Right ventricle myocardium inferior (tissue), 1 donor: ENCODE measurements at places on chromosomes 5 and 9.

DNA sequence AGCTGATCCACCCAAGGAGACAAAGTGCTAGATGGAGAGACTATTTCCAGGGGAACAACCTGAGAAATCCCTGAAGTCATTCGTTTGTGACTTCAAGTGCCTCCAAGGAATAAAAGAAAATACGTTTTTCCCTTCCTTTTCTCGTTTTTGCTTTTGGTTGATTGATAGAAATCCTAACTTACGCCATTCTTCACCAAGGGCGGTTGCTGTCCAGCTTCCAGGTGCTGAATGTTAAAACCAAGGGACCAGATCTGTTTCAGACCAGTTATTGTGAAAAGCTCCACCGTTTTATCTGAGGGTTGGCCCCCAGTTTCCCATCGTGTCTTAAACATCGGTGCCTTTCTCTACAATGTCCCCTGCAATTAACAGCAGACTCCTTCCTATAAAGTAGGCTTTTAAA lies 600.7 kb upstream of the SGCD start:
- DNase-seq, result no peak

- DNase-seq, result no peak
Measured at GRCh38 chr5:61559146-61559545, 227.1 kb downstream of the ZSWIM6 start.

GRCh38 chr5:126490167-126490940 lies 67.1 kb downstream of the GRAMD2B start:
- no peak for DNase-seq

- DNase-seq, result no peak
Measured at GRCh38 chr9:37746448-37747270, 6.9 kb upstream of the TRMT10B start.

- no peak for DNase-seq
Measured at GRCh38 chr9:31248156-31248555, 1136.3 kb upstream of the ACO1 start.

DNA sequence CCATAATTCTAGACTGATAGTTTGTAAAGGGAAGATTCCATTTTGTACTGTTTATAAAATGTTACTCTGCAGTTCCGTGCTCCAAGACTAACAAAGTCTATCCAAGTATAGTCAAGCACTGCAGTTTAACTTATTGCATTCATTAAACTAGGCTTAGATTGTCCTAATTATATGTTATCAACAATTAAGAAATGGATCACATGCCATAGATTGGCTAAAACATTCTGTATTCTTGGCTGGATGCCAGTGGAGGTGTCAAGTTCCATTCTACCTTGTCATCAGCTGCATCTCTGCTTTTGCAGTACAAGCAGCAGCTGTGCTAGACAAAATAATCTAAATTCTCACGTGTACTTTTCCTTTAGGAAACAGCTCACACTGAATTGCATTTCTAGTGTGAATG lies 69.4 kb upstream of the MEF2C start:
- DNase-seq, result no peak

DNA sequence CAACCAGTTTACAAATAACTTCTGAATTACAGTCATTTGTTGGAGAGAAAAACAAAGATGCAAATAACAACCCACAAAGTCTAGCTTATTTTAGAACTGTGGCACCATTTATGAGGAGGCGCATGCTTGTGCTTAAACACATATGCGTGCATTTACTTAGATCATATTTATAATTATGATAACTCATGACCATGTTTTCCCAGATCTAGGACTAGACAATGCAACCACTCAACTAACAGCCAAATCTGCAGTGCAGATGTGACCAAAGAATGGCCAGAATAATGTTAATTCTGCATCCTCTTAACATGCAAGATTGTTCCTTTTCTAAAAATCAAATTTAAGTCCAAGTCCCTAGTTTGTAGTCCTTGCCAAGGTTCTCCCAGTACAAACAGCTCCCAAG lies 167.3 kb upstream of the FST start:
- DNase-seq, result no peak

DNA sequence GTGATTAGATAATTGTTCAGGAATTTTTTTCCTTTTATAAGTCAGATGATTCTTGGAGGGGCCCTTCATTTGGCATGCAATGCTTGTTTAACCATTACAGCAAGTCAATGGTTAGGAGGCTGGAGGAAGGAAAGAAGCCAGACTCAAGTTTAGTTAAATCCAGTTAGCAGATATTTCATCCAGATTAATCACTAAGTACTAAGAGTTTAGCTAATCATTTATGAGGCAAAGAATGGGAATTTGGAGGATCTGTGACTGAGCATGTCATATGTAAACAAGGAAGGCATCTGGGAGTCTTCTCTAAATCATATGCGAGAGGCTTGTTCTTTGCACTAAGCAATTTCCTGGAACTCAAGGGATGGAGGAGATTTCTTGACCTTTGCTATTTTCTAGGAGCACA lies 145.3 kb upstream of the SGCD start:
- DNase-seq, result no peak

GRCh38 chr9:76927540-76928240 lies 21.8 kb upstream of the PRUNE2 start:
- DNase-seq, result no peak

- DNase-seq, result no peak
Measured at GRCh38 chr5:55913466-55914413, 62.6 kb downstream of the IL31RA start.

DNA sequence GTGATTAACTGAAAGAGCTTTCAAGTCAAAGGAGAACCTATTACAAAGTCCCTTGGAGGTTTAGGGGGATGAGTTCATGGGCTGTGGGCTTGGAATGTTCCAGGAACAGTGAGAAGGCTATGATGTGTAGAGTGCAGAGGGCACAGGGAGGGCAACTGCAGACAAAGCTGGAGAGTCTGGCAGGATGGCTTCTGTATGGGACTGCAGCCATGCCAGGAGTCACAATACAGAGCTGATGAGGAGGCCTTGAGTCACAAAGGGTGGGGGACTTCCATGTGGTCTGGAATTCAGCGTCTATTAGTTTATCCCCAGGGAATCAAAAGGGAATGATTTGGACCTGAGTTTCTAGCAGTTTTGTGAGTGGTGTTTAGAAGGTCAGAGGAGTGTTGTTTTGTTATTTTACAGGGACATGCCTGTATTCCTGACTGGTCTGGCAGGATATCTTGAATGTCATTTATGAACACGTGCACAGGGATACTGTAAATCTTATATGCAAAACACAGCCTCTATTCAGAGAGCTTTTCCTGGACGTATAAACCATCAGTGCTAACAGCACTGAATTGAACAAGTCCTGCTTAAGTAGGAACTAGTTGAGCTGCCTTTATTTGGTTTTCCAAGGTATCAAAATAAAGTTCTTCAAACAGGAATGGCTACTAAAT lies 14.3 kb upstream of the TEK start:
- DNase-seq, result no peak

GRCh38 chr5:38591523-38591849 lies 35.0 kb upstream of the LIFR start:
- DNase-seq, result no peak

DNA sequence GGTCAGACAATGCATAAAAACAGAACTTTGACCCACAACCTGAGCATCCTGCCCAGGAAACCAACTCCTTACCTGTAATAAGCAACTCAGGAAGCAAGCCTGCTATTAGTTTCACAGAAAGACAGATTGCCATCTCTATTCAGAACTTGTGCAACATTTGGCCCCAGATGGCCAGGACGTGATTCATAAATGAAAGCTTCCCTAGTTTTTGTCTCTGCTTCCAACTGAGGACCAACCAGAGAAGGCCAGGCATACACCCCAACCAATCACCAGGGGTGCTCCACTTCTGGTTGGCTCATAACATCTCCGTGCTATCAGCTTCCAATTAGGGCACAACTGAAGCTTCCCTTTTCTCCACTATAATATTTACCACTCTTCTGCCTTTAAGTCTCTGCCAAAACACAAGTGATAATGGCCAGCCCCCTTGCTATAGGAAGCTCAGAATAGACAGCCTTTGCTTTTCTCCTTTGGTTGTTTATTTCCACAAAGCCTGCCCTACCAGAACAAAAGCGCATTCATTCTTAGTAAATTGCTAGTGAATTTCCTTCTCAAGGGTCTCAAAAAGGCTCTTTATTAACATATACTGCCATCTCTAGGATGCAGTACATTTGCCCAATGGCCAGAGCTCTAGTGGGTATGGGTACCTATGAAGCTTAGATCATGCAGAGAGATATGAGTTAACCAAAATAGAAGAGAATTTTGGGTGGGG lies 289.7 kb upstream of the DAP start:
- DNase-seq, result no peak

DNA sequence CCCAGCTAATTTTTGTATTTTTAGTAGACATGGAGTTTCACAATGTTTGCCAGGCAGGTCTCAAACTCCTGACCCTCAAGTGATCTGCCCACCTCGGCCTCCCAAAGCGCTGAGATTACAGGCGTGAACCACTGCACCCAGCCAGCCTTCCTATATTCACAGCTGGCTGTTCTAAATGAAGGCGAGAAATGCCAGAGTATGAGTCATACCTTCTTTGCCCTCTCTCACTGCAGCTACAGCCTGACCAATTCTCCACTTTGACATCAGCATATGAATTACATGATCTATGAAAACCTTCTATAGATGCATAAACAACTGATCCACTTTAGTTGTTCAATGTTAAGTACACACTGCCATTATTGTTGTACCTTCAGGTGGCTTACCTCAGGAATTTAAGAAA lies 14.5 kb downstream of the APTX start:
- no peak for DNase-seq

DNA sequence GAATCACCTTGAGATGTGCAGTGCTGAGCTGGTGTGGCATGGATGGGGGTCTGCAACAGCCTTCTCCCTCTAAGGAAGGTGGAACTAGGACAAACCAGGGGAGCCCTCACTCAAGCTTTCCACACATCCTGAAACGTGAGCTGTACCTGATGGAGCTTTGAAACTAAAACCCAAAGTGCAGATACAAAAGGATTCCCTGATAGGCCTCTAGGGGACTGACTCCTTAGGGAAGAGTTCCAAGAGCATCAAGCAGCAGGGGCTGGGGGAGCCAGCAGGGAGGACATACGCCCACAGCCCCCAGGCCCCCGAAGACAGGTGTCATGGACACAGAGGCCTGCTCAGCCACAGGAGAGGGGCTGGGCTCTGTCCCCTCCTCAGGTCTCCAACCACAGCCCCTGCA lies 17.7 kb downstream of the ARHGEF37 start:
- DNase-seq, result no peak

- no peak for DNase-seq
Measured at GRCh38 chr9:104984121-104984520, 56.2 kb upstream of the ABCA1 start.

- DNase-seq, result no peak
Measured at GRCh38 chr9:13268469-13268868, 11.0 kb downstream of the MPDZ start.

- DNase-seq, result no peak
Measured at GRCh38 chr5:134651531-134651930, 2.9 kb downstream of the SEC24A start.

GRCh38 chr5:7391814-7392692 lies 3.9 kb upstream of the ADCY2 start:
- DNase-seq, result no peak

GRCh38 chr5:122464191-122464590 lies 152.2 kb downstream of the SNCAIP start:
- no peak for DNase-seq

- DNase-seq, result no peak
Measured at GRCh38 chr5:77876316-77876715, 100.2 kb upstream of the TBCA start.

DNA sequence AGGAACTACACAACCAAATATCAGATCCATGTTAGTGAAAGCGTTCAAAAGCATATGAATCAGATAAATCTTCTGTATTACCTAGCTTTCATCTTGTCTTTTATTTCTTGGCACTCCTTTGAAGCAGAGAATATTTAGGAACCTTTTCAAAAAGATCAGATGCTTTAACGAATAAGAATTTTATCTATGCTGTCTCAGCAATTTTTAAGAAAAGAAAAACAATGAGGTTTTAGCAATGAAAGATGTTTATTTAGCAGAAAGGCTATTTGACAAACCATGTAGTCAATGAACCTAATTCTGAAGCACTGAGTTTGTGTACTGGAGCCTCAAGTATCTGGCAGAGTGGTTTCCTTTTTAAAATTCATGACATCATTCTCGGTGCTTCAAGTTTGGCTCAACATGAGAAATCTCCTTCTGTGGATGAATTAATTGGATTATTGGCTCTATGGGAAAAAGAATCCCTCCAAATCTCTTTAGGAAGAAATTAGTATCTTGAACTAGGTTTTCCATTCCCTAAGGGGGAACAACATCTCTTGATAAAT lies 534.7 kb downstream of the CAAP1 start:
- no peak for DNase-seq

DNA sequence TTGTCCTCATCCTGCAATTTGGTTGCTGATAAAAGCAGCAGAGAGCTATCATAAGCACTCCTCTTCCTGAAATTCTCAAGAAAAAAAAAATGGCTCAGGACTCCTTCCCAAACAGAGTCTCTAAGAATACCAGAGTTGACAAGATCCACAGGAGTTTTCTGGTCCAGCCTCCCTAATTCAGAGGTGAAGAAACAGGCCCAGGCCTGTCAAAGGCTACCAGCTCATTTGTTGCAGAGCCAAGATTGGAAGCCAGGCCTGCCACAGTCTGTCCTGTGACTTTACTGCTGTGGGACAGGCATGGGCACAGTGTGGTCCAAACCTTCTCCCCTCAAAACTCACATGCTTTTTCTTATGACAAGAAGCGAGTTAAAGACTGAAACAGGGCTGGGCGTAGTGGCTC lies 41.5 kb downstream of the NIPSNAP3B start:
- no peak for DNase-seq

GRCh38 chr5:38478166-38478565 lies 78.3 kb downstream of the LIFR start:
- no peak for DNase-seq

GRCh38 chr5:50947906-50948683 lies 281.7 kb downstream of the PARP8 start:
- DNase-seq, result no peak

DNA sequence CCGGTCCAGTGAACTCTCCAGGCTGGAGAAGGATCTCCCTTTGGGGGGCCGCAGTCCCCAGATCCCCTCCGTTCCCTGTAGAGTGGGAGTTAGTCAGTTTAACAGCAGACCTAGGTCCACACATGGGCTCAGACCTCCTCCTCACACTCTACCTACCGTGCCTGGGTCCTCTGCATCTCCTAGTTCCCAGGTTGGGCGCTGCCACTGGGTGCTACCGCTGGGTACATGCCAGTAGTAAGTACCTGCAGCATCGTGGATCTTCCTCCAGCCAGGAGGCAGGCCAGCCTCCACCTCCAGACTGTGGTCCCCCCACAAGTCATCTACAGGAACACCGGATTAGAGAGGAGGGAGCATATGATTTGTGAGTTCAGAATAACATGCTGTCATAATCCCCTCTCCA lies 802 bp downstream of the APBB3 start:
- no peak for DNase-seq

DNA sequence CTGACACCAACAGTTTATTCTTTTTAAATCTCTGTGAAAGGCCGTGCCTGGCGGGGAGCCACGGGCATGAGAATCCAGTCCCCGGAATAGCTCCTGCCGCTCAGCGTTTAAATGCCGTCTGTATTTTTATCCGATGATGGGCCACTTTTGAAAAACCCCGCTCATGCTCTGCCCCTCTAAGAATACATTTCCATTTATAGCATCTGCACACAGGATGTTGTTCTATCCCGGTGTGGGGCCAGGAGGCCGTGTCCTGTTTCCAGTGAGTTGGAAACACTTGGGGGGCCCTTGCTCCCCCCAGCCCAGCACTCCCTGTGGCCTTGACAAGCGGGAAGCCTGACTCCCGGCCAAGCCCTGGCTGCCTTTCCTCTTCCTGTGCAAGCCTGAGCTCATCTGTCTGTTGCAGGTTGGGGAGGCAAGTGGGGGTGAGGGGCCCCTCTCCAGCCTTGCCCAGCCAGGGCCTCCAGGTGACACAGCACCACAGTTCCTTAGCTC lies 39.0 kb downstream of the ERGIC1 start:
- peak; percentile 90 for DNase-seq

GRCh38 chr5:57358796-57359592 lies 123.6 kb downstream of the ACTBL2 start:
- DNase-seq, result no peak
